Stimulated activated CD8-positive, alpha-beta memory T cell treated with anti-CD3 and anti-CD28 coated beads, Interleukin-4, amount 100 ng/mL, for 48 hours (primary cell): ENCODE measurements at places on chromosomes 2 and 18.
A peak's percentile ranks its signal among the peaks of the same experiment; 100 is the strongest.

- no peak for DNase-seq
Observed at GRCh38 chr18:76277801-76278200, 217.2 kb downstream of the ZNF516 start.

DNA sequence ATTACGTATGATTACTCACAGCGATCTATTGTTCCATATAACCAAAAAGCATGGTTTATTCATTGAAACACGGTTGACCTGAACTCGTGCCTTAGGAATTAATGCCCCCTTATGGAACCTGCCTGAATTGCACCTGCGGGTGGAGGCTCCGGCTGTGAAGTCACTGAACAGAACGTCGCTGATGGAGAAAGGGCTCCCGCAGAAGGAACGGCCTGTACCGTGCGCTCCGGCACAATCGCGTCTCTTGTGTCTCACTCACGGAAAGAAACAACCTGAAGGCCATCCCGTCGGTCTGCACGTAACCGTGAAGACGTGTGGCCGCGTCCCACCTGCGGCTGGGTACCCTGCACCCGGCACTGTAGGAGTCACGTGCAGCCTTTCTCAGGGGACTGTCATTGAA lies 133.1 kb downstream of the NFATC1 start:
- DNase-seq: peak; percentile 83

DNA sequence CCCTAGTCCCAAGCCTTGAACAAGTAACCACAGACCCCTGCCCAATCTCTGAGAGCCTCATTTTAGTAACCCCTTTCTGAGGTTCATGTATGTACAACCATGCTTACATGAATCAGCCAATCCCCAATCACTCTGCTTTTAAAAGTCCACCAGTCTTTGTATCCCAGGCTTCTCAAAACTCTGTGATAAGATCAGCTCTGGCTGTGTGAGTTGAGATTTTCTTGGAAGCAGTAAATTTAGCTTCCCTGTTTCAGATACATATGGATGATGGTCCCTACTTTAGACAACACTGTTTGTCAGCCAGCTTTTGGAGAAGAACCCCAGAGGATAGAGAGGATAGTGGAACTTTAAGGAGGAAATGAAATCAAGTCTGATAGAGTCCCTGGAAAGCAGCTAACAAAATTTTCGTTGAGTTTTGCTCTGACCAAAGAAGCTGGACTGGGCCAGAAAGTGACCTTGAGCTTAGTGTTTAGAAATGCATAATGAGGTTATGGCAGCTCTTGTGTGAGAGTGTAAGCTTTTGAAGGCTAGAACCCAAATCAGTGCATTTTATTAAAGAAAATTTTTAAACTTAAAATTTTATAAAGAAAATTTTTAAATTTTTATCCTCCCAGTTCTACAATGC lies 3.7 kb downstream of the ADNP2 start:
- DNase-seq: no peak

GRCh38 chr2:84954329-84954728 lies 16.6 kb upstream of the KCMF1 start:
- DNase-seq: no peak

DNA sequence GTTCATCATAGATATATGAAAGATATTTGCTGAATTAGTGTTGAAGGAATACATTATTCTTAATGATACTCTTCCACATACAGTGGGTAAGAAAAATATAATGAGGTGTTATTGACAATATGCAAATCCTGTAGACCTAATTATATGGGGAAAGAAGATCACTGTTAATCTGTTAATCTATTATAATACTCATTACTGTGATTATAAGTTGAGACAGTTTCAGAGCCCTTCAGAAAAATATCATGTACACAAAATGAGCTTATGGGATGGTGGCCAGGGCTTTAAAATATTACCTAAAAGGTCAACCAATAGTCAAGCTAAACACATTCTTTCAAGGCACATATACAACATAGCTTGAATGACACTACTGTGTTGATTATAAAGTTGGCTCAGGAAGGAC lies 163.5 kb downstream of the NOL4 start:
- no peak for DNase-seq

DNA sequence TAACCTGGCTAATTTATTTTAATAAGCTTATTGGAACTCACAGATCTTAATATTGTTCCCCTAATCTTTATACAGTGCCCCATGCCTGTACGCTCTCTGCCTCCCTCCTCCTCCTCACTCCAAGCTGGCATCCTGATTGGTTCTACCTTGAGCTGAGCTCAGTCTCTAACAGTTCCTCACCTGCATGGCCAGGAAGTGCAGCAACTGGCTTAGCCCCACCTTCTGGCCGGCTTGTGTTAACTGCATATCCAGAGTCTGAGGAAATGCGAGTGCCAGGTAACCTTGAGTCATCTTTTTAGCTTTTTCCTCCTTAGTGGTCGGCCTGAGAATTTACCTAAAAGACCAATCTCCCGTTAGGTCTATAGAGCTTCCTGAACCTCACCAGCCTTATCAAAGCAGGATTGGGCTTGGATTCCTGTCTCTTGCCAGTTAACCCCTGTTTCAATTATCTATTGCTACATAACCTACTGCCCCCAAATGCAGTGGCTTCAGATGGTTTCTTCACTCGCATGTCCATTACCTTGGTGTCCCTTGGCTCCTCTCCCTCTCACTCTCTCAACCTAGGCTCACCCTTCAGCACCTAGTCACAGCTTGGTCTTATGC lies 89.5 kb upstream of the STK39 start:
- DNase-seq: peak; percentile 59

DNA sequence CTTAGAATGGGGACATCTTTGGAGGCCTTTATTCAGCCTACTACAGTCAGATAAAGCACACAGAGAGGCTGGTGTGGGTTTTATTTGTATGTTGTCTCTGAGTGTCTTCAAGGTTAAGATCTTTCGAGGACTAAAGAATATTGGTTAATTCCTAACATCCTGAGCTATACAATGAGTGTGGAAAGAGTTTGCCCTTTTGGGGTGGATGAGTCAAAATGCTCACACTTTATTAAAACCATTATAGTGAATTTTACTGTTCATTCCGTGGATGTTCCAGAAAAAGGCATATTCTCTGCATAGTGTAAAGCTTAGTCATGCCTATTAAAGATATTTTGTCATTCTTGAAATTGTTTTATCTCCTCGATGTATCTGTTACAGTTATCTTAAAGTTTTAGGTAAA lies 29.1 kb upstream of the SLC38A11 start:
- no peak for DNase-seq

GRCh38 chr2:101704046-101704466 lies 6.5 kb downstream of the MAP4K4 start:
- DNase-seq: peak; percentile 28

- DNase-seq: no peak
Observed at GRCh38 chr18:43485545-43485963, 208.3 kb upstream of the SYT4 start.

GRCh38 chr2:202530038-202530437 lies 104.7 kb upstream of the FAM117B start:
- no peak for DNase-seq

DNA sequence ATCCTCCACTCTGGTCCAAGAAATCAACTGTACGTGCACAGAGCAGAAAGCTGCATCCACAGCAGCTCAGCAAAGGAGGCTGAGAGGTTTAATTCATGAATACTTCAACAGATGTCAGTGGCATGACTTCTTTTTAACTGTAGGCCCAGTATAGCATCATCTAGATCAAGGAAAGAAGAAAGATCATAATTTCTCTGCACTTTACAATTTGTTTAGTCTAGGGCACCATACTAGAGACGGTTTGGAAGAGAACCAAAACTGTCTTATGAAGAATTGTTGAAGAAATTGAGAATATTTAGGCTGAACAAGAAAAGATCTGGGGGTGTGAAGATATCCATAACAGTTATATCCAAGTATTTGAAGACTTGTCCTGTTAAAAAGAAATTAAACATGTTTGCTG lies 30.5 kb upstream of the MAP3K20 start:
- DNase-seq: no peak

- DNase-seq: no peak
Observed at GRCh38 chr18:74951165-74951760, 257.7 kb downstream of the PTGR3 start.

GRCh38 chr2:81266106-81266505 lies 961.6 kb upstream of the LRRTM1 start:
- DNase-seq: no peak

GRCh38 chr18:12880541-12880910 lies 3.5 kb downstream of the PTPN2 start:
- DNase-seq: no peak

- no peak for DNase-seq
Observed at GRCh38 chr2:75822336-75822735, 111.6 kb upstream of the GCFC2 start.

GRCh38 chr2:68948710-68949109 lies 4.0 kb downstream of the GKN2 start:
- no peak for DNase-seq

DNA sequence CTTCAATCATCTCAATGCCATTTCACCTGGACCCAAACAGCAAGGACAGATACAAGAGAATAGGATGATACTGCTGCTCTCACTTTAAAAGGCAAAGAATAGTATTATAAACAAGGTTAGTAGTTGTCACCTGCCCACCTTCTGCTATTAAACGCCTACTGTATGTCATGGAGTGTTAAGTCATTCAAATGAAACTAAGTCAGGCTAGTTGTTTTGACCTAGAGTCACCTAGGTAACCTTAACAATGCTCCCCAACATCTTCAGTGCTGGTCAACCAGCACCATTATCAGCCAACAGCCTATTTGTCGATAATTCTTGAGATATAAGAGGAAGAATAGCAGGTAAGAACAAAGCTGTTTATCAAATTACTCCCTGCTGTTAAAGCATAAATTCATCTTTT lies 39.2 kb downstream of the TRIP12 start:
- DNase-seq: no peak

GRCh38 chr18:49340446-49340845 lies 120.0 kb downstream of the DYM start:
- DNase-seq: no peak

DNA sequence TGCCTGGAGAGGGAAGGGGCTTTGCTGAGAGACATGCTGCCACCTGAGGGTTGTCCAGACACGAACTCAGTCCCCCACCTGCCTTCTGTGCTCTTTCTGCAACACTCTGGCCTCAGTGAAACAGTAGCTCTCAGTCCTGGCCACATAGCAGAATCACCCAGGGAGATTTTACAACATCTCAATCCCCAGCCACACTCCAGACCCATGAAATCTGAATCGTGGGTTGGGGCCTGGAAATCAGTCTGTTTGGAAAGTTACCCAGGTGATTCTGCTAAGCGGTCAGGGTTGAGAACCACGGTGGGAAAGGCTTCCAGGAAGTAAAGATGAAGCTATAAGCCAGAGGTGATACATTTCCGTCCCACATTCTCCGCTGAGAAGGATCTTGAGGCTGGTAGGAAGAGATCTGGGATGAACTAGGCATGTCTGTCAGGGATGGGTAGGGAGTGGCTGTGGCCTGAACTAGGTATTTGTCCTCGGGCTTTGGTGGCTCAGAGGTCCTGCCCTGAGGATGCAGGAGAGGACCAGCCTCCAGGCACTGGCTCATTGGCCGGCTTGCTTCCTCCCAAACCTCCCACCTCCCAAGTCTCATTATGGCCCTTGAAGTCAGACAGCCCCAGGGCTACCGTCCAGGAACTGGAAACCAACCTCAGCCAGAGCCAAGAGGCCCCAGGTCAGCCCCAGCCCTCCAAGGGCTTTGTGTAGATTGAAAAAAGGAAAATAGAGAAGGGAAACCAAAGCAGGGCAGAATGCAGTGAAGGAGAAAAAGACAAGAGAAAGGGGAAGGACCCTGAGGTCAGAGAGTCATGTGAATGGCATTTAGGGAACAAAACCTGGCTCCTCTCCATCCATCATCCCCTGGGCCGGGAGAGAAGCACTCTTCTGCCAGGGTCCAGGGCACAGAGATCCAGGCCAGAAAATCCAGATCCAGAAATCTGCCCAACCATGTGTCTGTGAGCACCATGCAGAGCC lies 119.6 kb downstream of the ZFP36L2 start:
- no peak for DNase-seq

DNA sequence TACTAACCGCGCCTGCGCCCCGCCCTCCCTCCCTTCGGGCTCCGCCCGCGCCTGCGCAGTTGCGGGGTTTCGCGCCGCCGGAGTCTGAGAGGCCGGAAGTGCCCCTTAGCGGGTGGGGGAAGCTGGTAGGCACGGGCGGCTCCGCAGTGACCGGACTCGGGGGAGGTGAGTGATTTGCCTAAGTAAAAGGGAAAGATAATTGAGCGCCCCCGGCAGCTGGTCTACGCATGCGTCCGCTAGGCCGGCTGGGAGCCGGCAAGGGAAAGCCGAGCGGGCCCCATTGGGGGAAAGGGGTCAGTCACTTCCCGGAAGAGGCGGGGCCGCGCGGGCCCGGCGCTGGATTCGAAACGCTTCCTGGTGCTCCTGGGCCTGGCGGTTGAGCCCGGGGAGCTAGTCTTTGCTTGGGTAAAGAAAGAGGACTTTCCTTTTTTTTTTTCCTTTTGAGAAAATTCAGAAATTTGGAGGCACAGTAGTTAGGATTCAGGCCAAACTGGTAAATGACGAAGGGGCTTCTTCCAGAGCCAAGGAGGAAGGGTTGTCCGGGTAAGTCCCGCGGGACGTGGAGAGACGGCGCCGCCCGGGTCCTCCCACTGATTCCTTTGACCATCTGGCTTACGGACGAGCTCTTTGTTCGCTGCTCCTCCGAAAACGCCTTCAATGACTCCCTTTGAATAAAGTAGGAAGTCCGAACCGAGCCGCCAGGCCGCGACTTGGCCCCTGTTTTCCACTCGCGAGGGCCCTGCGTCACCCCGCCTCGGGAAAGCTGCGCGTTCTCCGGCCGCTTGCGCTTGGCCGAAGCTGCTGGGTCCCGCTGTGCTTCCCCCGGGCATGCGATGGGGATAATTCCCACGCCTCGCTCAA lies at the start of the genes GEN1 and SMC6:
Gene GEN1, plus strand, starts transcription at position 336 of the 861 bp plus-strand sequence. CDS start 5,806 bp downstream, outside the sequence.
Gene SMC6, minus strand, starts transcription at position 8 of the 861 bp plus-strand sequence. CDS start 7,864 bp downstream, outside the sequence.
- peak; percentile 93 for DNase-seq

GRCh38 chr2:233989221-233989858 lies 61.2 kb upstream of the SPP2 start:
- DNase-seq: no peak

GRCh38 chr18:58045242-58046092 lies 1.4 kb downstream of the NEDD4L start:
- peak; percentile 50 for DNase-seq

DNA sequence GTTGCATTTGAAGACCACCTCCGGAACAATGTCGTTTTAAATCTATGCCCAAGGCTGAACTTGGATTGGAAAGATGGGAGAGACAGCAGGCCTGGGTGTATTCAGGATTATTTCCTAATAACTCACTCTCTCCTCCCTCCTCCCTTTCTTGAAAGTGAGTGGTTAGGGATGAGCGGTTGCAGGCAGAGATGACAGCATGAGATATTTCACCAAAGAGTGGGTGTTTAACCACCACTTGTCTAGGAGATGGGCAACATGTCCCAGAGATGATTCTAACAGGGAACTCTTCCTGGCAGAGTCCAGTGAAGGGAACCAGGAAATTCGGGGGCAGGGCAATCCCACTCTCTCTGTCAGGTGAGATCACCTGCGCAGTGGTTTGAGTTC lies 123.2 kb downstream of the KCTD1 start:
- no peak for DNase-seq

DNA sequence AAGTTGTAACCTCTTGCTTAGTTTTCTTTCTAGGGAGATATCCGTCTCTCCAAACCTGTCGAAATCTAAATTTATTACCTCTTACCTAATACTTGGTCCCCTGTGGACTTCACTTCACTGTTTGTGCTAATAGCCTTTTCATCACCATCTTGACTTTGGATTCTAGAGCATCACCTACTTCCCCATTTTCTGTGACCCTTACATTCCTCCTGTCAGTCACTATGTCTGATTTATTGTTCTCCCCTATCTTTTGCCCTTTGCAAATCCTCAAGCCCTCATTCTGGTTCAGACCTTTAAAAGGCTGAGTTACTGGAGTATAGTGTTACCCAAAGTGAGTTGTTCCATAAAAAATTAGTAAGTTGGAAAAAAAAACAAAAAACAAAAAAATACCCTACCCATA lies 7.5 kb downstream of the MYO1B start:
- DNase-seq: no peak
